Adrenal gland (tissue), 19 donors: ENCODE measurements at places on chromosomes 2 and 18. TPM values are rescaled to one million over a fixed set of nuclear protein-coding genes. Genes with fewer than 3 reads are reported as not detected.
A peak's percentile ranks its signal among the peaks of the same experiment; 100 is the strongest.

PLEKHB2 gene
- polyA plus RNA-seq: 23.1 TPM

CKAP2L gene
- 0.10 TPM for polyA plus RNA-seq

DNA sequence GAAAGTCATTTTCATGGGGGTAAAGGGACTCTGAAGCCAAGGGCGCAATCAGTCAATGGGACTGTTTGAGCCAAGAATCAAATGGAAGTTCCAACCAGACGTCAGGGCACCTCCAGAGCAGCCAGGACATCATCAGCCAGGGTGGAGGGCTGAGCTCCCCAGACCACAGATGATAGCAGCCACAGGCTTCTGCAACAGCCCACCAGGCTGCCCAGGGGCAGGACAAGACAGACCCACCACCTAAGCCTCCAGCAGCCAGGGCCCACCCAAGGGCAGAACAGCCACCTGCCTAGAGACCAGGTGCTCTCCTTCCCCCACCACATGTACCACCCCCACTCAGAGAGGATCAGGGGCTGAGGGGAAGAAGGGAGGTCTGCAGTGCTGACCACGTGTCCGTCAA, 53.8 kb upstream of the SLC66A3 start:
- no peaks in the 10 kb centered on the region for H3K36me3 ChIP-seq
- no peak overlapping the region for H3K27ac ChIP-seq
- DNase-seq: no peak
- H3K27me3 ChIP-seq: no peaks in the 10 kb centered on the region

DNA sequence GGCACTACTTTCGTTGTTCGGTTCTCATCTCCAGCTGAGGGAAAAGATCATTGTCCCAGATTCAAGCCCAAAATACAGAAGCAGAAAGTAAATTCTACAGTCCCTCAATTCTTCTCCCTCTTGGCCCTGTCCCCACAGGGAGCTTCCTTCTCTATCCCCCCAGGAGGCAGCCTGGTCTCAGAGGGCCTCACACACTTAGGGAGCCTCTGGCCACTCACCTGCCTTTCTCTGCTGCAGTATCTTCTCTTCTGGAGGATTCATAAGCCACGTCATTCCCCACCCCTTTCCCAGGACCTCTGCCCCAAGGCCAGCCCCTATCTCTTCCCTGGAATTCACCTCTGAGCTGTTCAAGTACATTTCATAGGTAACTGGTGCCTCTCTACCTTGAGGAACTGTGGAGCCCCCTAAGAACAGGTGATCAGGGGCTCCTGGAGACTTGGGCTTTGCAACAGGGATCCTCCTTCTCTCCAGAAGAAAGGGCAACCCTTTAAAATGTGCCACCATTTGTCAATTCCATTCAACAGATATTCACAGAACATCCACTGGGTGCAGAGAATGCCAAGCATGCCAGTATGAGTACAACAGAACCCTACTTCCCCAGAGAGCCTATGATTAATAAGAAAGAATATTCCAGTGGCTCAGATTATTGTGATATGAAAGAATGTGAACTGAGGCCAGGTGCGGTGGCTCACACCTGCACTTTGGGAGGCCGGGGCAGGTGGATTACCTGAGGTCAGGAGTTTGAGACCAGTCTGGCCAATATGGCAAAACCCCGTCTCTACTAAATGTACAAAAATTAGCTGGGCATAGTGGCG, 72.9 kb downstream of the CIB4 start:
- no peak overlapping the region for H3K4me3 ChIP-seq
- no peak for DNase-seq
- H3K27ac ChIP-seq: no peak overlapping the region
- H3K36me3 ChIP-seq: no peaks in the 10 kb centered on the region
- peaks cover 10% of the 10 kb centered on the region for H3K27me3 ChIP-seq

- H3K27ac ChIP-seq: no peak overlapping the region
- no peaks in the 10 kb centered on the region for H3K36me3 ChIP-seq
- no peaks in the 10 kb centered on the region for H3K27me3 ChIP-seq
- no peak for DNase-seq
- no peaks in the 10 kb centered on the region for H3K4me1 ChIP-seq
Measured at GRCh38 chr2:193153576-193153975, 958.8 kb upstream of the TMEFF2 start.

- no peak overlapping the region for H3K27ac ChIP-seq
- no peaks in the 10 kb centered on the region for H3K36me3 ChIP-seq
- peak overlapping the region; percentile 32 for H3K4me3 ChIP-seq
- no peaks in the 10 kb centered on the region for H3K4me1 ChIP-seq
Measured at GRCh38 chr2:65040400-65041261, 15.6 kb upstream of the CEP68 start.

- peak; percentile 48 for DNase-seq
- H3K36me3 ChIP-seq: no peaks in the 10 kb centered on the region
- H3K27me3 ChIP-seq: no peaks in the 10 kb centered on the region
- H3K4me3 ChIP-seq: peak overlapping the region; percentile 64
- peaks cover 18% of the 10 kb centered on the region for H3K4me1 ChIP-seq
Measured at GRCh38 chr2:28751956-28752630, 463 bp downstream of the PPP1CB start.

DNA sequence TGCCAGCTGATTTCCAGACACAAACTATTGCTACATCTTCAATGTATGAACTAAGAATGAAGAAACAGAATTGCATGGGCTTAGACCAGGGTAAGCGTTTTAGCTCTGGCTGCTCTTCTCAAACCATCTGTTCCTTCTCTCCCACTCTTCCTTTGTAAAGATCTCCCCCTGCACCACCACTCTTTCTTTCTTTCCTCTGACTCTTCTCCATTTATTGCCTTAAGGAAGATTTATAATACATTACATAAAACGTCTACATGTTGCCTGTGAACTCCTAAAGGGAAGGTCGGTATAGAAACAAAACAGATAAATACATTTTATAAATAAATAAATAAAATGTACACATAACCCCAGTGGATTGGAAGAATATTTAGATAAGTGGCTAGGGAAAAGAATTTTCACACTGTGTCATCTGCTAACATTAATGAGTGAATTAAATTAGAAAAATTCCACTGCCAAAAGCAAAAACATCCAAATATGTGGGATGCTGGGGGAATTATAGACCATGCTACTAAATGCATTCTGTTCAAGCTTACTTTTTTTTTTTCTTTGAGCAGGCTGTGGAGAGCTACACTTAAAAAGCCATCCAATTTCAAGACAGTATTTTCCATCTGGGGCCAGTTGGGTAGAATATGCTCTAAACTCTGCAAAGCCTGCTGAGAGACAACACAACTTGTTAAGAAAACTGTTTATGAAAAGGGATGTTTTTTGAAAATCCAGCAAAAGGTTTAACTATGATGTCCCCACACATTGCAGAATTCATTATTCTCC, 41.5 kb downstream of the NCKAP5 start:
- no peak for DNase-seq
- no peaks in the 10 kb centered on the region for H3K27me3 ChIP-seq
- H3K27ac ChIP-seq: no peak overlapping the region
- H3K36me3 ChIP-seq: no peaks in the 10 kb centered on the region
- no peaks in the 10 kb centered on the region for H3K4me1 ChIP-seq

DNA sequence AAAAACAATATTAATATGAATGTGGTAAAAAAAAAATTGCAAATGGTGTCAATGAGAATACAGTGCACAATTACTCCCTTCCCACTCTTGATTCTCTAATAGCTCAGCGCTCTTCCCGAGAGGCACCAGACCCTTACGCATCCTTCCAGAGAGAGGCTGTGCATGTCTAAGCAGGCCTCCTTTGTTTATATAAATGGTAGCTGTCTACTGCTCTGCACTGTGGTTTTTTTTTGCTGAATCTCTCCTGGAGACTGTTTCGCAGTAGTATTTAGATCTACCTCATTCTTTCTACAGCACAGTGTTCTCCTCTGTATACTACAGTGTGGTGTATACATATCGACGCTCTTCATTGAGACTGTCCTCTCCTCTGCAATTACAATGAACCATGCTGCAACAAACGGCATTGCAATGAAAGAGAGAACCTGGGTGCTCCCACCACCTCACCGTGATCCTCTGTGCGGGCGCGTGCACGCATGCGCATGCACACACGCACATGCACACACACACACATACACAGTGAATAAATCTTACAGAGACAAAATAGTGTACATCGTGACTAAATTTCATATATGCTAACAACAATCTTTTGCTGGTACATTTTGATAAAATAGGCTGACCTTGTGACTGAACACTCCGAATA, 19.4 kb downstream of the SEPTIN10 start:
- H3K27ac ChIP-seq: no peak overlapping the region
- no peak overlapping the region for H3K4me3 ChIP-seq
- no peaks in the 10 kb centered on the region for H3K36me3 ChIP-seq
- H3K27me3 ChIP-seq: no peaks in the 10 kb centered on the region
- DNase-seq: no peak
- no peaks in the 10 kb centered on the region for H3K4me1 ChIP-seq

- no peak for DNase-seq
- H3K27me3 ChIP-seq: no peaks in the 10 kb centered on the region
- peaks cover 6% of the 10 kb centered on the region for H3K4me1 ChIP-seq
Measured at GRCh38 chr2:183079139-183079775, 710 bp downstream of the DUSP19 start.

DNA sequence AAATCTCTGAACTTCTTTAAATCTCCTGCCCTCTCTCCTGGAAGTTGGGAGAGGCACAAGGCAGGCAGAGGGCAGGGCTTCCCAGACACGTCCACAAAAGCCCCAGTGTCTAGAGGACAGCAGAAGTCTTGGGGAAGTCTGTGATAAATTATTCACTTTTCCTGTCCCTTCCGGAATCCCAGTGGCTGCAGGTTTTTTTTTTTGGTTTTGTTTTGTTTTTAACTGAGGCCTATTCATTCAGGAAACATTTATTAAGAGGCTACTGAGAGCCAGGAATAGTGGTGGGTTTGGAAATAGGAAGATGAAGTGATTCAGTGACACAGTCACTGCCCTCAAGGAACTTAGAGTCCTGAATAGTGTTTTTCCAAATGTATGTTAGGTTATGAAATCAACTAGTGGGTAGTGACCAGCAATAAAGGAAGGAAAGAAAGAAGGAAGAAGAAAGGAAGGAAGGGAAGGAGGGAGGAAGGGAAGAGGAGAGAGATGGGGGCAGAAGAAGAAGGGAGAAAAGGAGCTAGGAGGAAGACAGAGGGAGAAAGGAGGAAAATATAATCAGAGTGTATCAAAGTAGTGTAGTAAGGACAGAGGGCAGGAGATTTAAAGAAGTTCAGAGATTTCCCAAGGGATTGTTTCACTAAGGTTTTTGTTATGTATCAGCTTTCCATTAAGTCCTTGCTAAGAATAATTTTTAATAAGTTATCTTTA, 98.9 kb upstream of the ZFP36L2 start:
- H3K27ac ChIP-seq: peak overlapping the region; percentile 71
- no peaks in the 10 kb centered on the region for H3K27me3 ChIP-seq
- no peak overlapping the region for H3K4me3 ChIP-seq

- H3K36me3 ChIP-seq: no peaks in the 10 kb centered on the region
- H3K4me3 ChIP-seq: no peak overlapping the region
- H3K27ac ChIP-seq: no peak overlapping the region
- H3K27me3 ChIP-seq: no peaks in the 10 kb centered on the region
- no peaks in the 10 kb centered on the region for H3K4me1 ChIP-seq
- DNase-seq: no peak
Measured at GRCh38 chr18:73099759-73100158, 232.0 kb upstream of the NETO1 start.

DNA sequence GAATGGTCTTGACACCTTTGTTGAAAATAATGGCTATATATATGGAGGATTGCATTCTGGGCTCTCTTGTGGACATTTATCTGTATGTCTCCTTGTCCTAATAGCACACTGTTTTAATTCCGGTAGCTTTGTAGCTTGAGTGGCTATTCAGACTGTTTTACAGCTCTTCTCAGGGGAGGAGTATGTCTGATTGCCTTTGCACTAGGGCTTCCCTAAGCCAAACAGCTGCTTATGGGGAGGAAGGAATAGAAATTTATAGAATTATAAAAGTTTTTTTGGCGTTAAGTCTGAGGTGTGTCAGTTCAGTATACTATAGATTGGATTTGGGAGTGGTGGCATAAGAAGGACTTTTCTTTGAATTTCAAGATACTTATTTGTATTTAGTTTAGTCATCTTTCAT, 12.6 kb downstream of the SEH1L start:
- no peak overlapping the region for H3K4me3 ChIP-seq
- peaks cover 16% of the 10 kb centered on the region for H3K36me3 ChIP-seq
- DNase-seq: no peak
- H3K4me1 ChIP-seq: no peaks in the 10 kb centered on the region
- no peak overlapping the region for H3K27ac ChIP-seq
- H3K27me3 ChIP-seq: no peaks in the 10 kb centered on the region

DNA sequence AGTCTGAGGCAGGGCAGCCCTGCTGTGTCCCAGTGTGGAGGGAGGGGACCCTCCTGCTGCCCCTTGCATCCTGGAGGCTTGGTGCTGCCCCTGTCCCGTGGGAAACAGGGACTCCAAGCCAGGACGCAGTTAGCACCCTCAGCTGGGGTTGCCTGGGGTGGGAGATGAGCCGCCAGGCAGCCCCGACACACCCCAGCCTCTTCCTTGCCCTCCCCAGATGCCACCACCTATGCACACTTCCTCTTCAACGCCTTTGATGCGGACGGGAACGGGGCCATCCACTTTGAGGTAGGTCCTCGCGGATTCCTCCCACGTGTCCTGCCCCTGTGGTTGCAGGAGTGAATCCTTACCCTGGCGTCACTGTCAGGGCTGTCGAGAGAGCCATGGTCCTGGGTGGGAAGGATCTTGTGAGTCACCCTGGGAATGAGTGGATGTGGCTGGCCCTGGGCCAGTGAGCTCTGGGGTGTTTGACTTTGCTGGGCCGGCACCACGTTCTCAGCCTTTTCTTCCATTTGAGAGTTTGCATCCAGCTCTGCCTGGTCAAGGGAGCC, 27.5 kb upstream of the FAHD2A start:
- DNase-seq: no peak
- no peak overlapping the region for H3K4me3 ChIP-seq
- H3K27me3 ChIP-seq: no peaks in the 10 kb centered on the region
- H3K36me3 ChIP-seq: no peaks in the 10 kb centered on the region
- H3K27ac ChIP-seq: no peak overlapping the region

DNA sequence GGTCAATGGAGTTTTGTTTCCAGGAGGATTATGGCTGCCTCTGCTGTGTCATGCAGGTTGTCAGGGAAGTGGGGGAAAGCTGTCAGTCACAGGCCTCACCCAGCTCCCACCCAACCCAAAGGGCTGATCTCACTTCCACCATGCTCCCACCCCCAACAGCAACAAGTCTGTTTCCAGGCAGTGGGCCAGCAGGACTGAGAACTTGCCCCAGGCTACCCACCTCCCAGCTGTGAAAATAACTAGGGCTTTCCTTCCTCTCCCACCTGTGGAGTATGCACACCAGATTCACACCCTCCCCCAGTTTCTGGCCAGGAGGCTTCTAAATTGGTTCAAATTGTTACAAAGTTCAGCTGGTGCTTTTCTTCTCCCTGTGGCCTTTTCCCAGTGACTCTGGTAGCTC, 95.6 kb upstream of the ACVR1 start:
- H3K27ac ChIP-seq: no peak overlapping the region
- H3K27me3 ChIP-seq: no peaks in the 10 kb centered on the region
- H3K4me3 ChIP-seq: no peak overlapping the region
- H3K36me3 ChIP-seq: no peaks in the 10 kb centered on the region
- no peak for DNase-seq
- H3K4me1 ChIP-seq: no peaks in the 10 kb centered on the region
